Brain pericyte (primary cell): ENCODE measurements at places on chromosomes 7 and 10.

- no peak for DNase-seq
Measured at GRCh38 chr10:22992075-22992474, 64.2 kb downstream of the ARMC3 start.

GRCh38 chr7:732094-732541, 5.0 kb upstream of the PRKAR1B start:
- peak; percentile 22 for DNase-seq

- no peak for DNase-seq
Measured at GRCh38 chr7:91080351-91080750, 183.9 kb upstream of the FZD1 start.

DNA sequence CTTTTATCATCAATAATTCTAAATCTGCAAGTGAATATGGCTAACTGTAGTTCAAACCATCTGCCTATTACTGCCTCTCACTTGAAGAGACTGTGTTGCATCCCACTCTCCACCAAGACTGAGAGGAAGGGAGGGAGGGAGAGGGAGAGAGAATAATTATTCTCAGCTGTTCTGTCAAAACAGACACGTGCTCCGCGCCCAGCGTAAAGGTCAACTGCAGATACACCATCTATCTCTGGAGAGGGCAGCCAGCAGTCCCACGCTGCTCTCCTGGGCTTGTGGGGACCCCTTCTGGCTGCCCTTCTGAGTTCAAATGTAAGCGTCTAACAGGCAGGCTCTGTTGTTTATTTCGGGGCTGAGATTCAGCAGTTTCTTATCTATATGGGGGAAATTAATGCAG, 625.5 kb upstream of the GALNT17 start:
- DNase-seq: no peak
